GM12878 (cell line): ENCODE measurements at places on chromosomes 6 and 20.

DNA sequence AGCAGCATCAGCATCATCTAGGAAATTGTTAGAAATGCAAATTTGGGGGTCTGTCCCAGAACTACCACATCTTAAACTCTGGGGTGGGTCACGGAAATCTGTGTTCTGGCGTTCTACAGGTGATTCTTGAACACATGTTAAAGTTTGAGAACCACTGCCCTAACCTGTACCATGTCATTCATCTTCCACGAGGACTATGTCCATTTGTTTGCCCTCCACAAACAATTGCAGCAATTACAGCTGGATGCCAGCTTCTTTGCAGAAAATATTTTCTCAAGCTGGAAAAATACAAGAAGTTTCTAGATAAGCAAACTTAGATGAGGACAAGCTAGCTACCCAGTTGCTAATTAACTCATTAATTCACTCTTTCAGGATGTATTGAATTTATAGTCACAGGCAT is 54.1 kb downstream of the MAFB start:
- DNase-seq = no peak

DNA sequence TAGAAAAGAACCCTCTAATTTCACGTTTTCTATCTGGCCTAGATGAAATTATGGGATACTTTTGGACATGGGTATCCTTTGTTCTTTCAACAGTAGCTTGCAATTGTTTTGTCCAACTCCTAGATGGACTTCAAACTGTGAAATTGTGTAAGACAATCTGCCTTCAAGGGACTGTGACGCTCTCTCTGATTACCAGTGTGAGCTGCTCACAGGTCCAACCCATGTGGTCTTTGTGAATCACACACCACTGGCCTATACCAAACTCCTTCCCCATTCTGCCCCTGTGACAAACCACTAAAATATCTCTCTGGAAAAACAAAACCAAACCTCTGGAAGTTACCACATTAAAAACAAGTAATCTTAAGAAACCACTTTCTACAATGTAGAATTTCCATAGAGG is 59.5 kb downstream of the NINL start:
- no peak for DNase-seq

- no peak for DNase-seq
Observed at GRCh38 chr6:168121303-168121665, 42.3 kb upstream of the FRMD1 start.

DNA sequence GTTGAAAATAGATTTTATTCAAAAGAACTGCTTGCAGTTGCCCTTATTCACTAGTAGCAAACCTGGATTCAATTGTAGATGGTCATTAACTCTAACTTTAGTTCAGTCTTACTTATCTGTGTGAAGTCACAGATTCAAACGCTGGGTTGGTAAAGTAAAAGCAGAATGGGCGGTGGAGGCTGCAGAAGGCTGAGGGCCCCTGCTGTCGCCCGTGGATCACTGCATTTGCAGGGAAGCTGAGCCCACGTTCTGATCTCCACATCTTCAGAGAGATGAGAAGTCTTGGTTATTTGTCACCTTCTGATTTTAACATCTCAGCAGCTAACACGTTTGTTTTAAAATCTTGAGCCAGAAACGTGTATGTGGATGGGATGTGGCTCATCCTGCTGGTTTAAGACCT is 75.1 kb downstream of the SNX9 start:
- DNase-seq = no peak

DNA sequence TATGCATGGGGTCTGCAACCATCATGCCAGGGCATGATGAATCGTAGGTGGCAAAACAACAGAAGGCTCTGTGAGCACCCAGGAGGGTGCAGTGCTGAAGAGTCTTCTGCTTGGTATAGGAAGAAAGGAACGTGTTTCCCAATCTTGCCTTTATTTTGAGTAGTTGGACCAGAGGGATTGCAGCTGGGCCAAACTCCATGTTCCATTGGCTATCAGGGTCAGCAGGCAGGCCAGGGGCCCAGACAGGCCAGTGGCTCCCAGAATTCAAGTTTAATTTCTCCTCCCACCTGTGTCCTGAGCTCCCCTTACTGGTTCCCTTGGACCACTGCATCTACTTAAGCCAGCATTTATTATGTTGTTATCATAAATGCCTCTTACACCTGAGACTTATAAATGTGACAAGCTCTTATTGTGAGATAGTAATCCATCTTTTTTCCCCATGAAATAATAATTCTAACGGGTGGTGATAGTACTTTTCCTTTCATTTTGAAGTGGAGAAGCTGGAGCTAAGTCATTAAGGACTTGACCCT is 918 bp upstream of the TRIM38 start:
- DNase-seq = no peak

GRCh38 chr20:16865406-16865805 is 117.2 kb downstream of the OTOR start:
- no peak for DNase-seq

- no peak for DNase-seq
Observed at GRCh38 chr6:121522265-121522664, 86.8 kb downstream of the GJA1 start.

- no peak for DNase-seq
Observed at GRCh38 chr6:83808926-83809325, 44.2 kb upstream of the RIPPLY2 start.

DNA sequence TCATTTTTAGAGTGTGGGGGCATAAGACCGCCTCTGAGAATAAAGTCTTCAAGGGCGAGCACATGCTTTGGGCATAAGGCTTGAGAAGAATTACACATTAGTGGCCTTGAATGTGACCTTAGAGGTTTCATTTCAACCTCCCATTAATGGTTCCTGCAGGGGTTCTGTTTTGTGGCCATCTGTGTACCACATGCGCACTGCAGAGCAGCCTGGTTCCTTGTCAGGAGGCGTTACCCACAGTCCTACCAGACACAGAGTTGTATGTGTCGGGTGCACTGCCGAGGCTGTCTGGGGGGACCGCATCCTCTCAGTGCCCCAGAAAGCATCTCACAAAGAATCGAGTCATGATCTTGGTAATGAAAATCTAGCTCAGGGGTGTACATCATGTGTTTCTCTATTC is 115.7 kb downstream of the B3GAT2 start:
- no peak for DNase-seq

- no peak for DNase-seq
Observed at GRCh38 chr6:89954721-89955148, 60.5 kb downstream of the GJA10 start.

DNA sequence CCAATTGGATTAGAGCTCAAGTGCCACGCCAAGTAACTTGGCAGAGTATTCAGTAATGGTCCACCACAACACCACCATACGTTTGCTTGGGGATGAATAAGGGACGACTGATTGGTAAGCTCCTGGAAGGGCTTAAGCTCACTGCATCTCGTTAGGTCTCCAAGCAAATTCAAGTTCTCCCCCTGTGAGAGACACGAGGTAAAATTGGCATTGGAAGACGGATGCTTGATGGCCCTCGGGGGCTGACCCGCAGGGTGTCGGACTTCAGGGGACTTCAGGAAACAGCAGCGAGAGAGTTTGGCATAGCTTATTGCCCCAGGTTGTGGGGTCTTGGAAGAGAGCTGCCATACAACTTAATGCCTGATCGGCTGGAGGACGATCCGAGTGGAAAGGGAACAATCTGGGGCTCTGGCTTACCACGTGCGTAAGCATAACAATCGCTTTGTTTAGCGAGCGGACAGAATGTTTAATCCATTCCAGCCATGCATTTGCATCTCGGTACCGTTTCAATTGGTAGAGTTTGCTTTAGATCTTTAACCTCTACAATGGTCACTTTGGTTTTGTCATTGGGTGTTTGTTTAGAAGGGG is 4.8 kb upstream of the ZNFX1 start:
- DNase-seq = no peak

GRCh38 chr6:13049666-13050254 is 278.6 kb downstream of the TBC1D7 start:
- no peak for DNase-seq

DNA sequence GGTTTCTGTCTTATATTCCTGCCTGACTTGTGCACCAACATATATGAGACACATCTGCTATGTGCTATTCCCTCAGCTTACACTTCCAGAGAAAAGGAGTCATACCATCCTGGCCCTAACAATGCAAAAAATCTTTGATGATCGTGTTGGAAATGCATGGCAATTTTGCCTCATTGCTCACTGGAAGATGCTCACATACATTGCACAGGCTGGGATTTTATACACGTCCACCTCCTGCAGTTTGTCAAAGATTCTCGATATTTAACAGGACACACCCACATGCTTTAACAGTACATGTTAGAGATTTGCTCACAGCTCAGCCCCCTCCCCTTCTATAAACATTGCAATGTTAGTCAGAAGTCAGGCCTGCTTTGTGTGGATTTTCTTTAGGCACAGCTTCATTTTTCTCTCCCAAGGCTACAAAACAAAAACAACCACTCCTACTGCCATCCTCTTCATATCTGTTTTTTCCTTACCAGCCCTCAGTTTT is 66.1 kb downstream of the ADGB start:
- no peak for DNase-seq

GRCh38 chr6:12873691-12874090 is 157.1 kb downstream of the PHACTR1 start:
- DNase-seq = no peak
